ENCODE measurements at places on chromosomes 16 and 17. TPM values are rescaled to one million over a fixed set of nuclear protein-coding genes. Genes with fewer than 3 reads are reported as not detected.

PRR35 gene
- total RNA-seq, result not detected

CNGB1 gene
- total RNA-seq, result not detected

VMO1 gene
- total RNA-seq, result 0.78 TPM

EPX gene
- not detected for total RNA-seq

HSD17B1 gene
- 8.1 TPM for total RNA-seq

TBC1D26 gene
- not detected for total RNA-seq

CTDNEP1 gene
- 131 TPM for total RNA-seq

PIRT gene
- total RNA-seq, result not detected

MT1M gene
- total RNA-seq, result 9.3 TPM

DNAAF1 gene
- total RNA-seq, result 1.8 TPM

TEX19 gene
- total RNA-seq, result not detected

MT1F gene
- total RNA-seq, result 0.73 TPM

PROCA1 gene
- total RNA-seq, result 6.5 TPM

TMEM238L gene
- total RNA-seq, result not detected

PIK3R6 gene
- total RNA-seq, result 0.18 TPM

ARHGDIG gene
- not detected for total RNA-seq

TMIGD1 gene
- not detected for total RNA-seq

SPN gene
- total RNA-seq, result 0.86 TPM

SLFN13 gene
- 16.6 TPM for total RNA-seq

MT1E gene
- total RNA-seq, result 52.3 TPM

KRTAP9-8 gene
- total RNA-seq, result not detected

NPIPA2 gene
- total RNA-seq, result 0.34 TPM

Data from ovary (tissue), 10 donors.